G401 (cell line): ENCODE measurements at places on chromosomes 5 and 9. TPM values are rescaled to one million over a fixed set of nuclear protein-coding genes. Genes with fewer than 3 reads are reported as not detected.

IFNA21 gene
- not detected in 2 replicates for total RNA-seq

ZFP37 gene
- total RNA-seq: 3.4 and 5.4 TPM in 2 replicates

HTR4 gene
- not detected in 2 replicates for total RNA-seq

CYLC2 gene
- total RNA-seq: not detected in 2 replicates

SHISAL2B gene
- total RNA-seq: 4.9 and 5.1 TPM in 2 replicates

WDR38 gene
- 0.62 TPM in 1 of 2 replicates, not detected in the other for total RNA-seq

FNIP1 gene
- total RNA-seq: 16.4 and 26.4 TPM in 2 replicates

ALDH1B1 gene
- total RNA-seq: 61.8 and 87.4 TPM in 2 replicates

SNCB gene
- 0.49 and 1.7 TPM in 2 replicates for total RNA-seq

ANGPTL2 gene
- total RNA-seq: 10.3 and 24.4 TPM in 2 replicates

PPP3R2 gene
- not detected in 2 replicates for total RNA-seq

TBC1D2 gene
- total RNA-seq: 4.9 and 7.6 TPM in 2 replicates

BRINP1 gene
- total RNA-seq: not detected in 2 replicates

OR1L4 gene
- total RNA-seq: not detected in 2 replicates

MYO10 gene
- total RNA-seq: 0.17 TPM in 1 of 2 replicates, not detected in the other

ZBTB5 gene
- total RNA-seq: 18.8 and 20.7 TPM in 2 replicates

ZNF462 gene
- 0.06 and 0.20 TPM in 2 replicates for total RNA-seq

SV2C gene
- 0.43 and 0.85 TPM in 2 replicates for total RNA-seq
